ENCODE measurements at places on chromosomes 5 and 9. TPM values are rescaled to one million over a fixed set of nuclear protein-coding genes. Genes with fewer than 3 reads are reported as not detected.

LECT2 gene
- not detected for total RNA-seq

GPR150 gene
- under 0.01 TPM for total RNA-seq

DMRT3 gene
- not detected for total RNA-seq

TEK gene
- 1.8 TPM for total RNA-seq

PARP8 gene
- 13.9 TPM for total RNA-seq

SLC45A2 gene
- not detected for total RNA-seq

LEAP2 gene
- total RNA-seq = 0.43 TPM

ISL1 gene
- total RNA-seq = not detected

TMEM174 gene
- not detected for total RNA-seq
